IMR-90 (cell line): ENCODE measurements at places on chromosomes 16 and 17. TPM values are rescaled to one million over a fixed set of nuclear protein-coding genes. Genes with fewer than 3 reads are reported as not detected.

DNA sequence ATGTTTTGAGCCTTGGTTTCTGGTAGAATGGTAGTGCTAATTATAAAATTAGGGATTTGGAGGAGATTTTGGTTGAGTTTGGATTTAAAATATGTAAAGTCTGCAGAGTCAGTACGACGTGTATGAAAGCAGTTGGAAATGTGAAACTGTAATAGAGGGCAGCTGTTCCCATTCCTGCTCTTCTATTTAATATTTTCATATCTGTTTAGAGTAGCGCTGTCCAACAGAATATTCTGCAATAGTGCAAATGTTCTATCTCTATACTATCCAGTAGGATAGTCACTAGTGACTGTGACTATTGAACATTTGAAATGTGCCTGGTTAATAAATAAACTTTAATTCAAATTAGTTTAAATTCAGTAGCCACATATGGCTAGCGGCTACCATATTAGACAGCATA, 443.4 kb upstream of the SOX9 start:
- H3K36me3 ChIP-seq: no peaks in the 10 kb centered on the region
- no peaks in the 10 kb centered on the region for H3K4me1 ChIP-seq
- DNase-seq: peak; percentile 7

DNA sequence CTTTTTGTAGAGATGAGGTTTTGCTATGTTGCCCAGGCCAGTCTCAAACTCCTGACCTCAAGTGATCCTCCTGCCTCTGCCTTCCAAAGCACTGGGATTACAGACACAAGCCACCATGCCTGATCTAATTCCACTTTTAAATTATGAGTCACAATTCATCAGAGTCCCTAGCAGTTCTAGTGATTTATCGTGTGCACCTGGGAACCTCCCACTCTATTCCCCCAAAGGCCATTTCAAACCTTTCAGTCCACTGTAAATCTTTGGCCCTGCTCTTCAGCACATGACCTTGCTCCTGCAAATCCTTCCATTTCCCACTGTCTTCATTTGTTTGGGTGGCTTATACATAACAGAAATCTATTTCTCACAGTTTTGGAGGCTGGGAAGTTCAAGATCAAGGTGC, 73.0 kb downstream of the HS3ST2 start:
- no peaks in the 10 kb centered on the region for H3K4me1 ChIP-seq
- DNase-seq: no peak

DNA sequence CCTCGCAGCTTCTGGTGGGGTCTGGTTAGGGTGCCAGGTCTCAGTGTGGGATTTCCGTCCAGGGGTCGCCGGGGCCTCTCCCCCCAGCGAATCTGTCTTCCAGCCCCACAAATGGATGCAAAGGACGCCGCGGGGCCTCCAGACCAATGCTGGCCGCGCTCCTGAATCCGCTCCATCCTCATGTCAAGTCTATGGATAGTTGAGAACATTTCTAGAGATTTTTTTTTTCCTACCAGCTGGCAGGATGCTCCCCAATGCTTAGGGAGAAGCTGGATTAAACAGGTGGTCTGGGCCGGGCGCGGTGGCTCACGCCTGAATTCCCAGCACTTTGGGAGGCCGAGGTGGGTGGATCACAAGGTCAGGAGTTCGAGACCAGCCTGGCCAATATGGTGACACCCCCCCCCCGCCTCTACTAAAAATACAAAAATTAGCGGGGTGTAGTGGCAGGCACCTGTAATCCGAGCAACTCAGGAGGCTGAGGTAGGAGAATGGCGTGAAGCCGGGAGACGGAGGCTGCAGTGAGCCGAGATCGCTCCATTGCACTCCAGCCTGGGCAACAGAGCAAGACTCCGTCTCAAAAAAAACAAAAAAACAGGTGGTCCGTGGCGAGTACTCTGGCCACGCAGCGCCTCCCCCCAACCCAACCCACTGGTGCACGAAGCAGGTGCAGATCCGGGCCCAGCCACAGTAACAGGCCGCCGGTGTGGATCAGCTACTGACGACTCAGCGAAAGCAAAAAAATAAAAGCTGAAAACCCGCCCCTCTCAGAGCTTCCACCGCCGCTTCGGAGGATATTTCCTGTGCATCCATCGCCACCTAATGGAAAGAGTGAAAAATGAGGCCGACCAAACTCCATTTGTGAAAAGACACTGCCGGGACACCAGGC, 1.1 kb upstream of the NXN start:
- DNase-seq: peak; percentile 82
- H3K4me3 ChIP-seq: peak overlapping the region; percentile 57; the same call in 1 of the 2 replicates
- H3K4me1 ChIP-seq: peaks cover 4% of the 10 kb centered on the region
- H3K36me3 ChIP-seq: peaks cover under 1% of the 10 kb centered on the region; the same call in 1 of the 2 replicates
- H3K27me3 ChIP-seq: no peaks in the 10 kb centered on the region
- H3K27ac ChIP-seq: peak overlapping the region; percentile 42

- H3K27me3 ChIP-seq: no peaks in the 10 kb centered on the region
- H3K36me3 ChIP-seq: peaks cover 9% of the 10 kb centered on the region
- peak; percentile 12 for DNase-seq
Observed at GRCh38 chr17:16352667-16353316, 477 bp downstream of the CENPV start.

- peak; percentile 95 for DNase-seq
- peaks cover 3% of the 10 kb centered on the region; the same call in 1 of the 2 replicates for H3K36me3 ChIP-seq
- peak overlapping the region; percentile 81 for H3K27ac ChIP-seq
- peaks cover 57% of the 10 kb centered on the region for H3K4me1 ChIP-seq
Observed at GRCh38 chr16:88772871-88773811, 11.9 kb downstream of the PIEZO1 start.

- H3K4me1 ChIP-seq: peaks cover 10% of the 10 kb centered on the region
- no peaks in the 10 kb centered on the region for H3K27me3 ChIP-seq
- H3K4me3 ChIP-seq: no peak overlapping the region
- H3K27ac ChIP-seq: no peak overlapping the region
- no peak for DNase-seq
- no peaks in the 10 kb centered on the region for H3K36me3 ChIP-seq
Observed at GRCh38 chr17:68356949-68357455, 65.7 kb downstream of the ARSG start.

GRCh38 chr16:57510016-57510871, 24.0 kb upstream of the DOK4 start:
- H3K4me1 ChIP-seq: no peaks in the 10 kb centered on the region
- H3K27me3 ChIP-seq: peaks cover 30% of the 10 kb centered on the region
- H3K36me3 ChIP-seq: peaks cover 5% of the 10 kb centered on the region; the same call in 1 of the 2 replicates
- H3K27ac ChIP-seq: no peak overlapping the region

GRCh38 chr17:32520104-32520701, 33.4 kb downstream of the CDK5R1 start:
- H3K27ac ChIP-seq: no peak overlapping the region
- no peak for DNase-seq
- H3K27me3 ChIP-seq: peaks cover 19% of the 10 kb centered on the region
- H3K4me3 ChIP-seq: no peak overlapping the region

DNA sequence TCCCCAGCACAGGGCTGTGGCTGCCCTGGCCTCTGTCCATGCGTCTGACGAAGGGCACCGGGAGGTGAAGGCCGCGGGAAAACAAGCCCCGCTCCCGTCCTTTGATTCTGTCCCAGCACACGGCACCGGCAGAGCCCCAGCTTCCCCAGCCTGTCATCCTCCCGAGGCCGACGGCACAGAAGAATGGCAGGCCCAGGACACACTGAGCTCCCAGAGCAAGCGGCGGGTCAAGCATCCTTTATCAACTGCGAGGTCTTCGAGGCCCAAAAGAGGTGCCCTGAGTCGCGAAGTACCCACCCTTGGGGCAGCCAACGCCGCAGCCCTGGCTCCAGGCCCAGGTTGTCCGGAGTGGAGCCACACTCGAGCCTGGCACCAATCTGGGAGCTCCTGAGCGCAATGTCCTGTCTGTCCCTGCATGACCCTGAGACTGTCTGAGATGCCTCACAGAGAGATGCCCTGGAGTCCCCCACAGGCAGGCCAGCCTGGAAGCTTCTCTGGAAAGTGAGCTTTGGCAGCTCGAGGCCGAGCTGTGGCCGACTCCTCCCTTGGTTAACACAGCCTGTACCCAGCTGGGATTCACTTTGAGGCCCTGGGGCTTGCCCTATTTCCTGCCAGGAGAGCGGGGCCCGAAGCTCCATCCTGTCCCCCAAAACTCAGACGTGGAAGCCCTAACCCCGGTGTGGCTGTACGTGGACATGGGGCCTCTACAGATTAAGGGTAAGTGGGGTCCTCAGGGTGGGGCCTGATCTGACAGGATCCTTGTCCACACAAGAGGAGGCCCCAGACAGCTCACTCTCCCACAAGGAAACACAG, 23.3 kb downstream of the SLC7A5 start:
- no peak for DNase-seq
- no peak overlapping the region for H3K27ac ChIP-seq
- peaks cover 74% of the 10 kb centered on the region for H3K36me3 ChIP-seq
- H3K4me3 ChIP-seq: no peak overlapping the region

- H3K4me1 ChIP-seq: no peaks in the 10 kb centered on the region
- H3K27ac ChIP-seq: no peak overlapping the region
- H3K4me3 ChIP-seq: peak overlapping the region; percentile 29
- H3K27me3 ChIP-seq: peaks cover 2% of the 10 kb centered on the region; the same call in 1 of the 2 replicates
- no peak for DNase-seq
Observed at GRCh38 chr16:32116080-32116479, 137.0 kb upstream of the TP53TG3D start.

- peaks cover 4% of the 10 kb centered on the region for H3K4me1 ChIP-seq
- no peak overlapping the region for H3K4me3 ChIP-seq
- no peak overlapping the region for H3K27ac ChIP-seq
- no peaks in the 10 kb centered on the region for H3K27me3 ChIP-seq
- no peak for DNase-seq
Observed at GRCh38 chr16:72891291-72892227, 156.4 kb downstream of the ZFHX3 start.

DNA sequence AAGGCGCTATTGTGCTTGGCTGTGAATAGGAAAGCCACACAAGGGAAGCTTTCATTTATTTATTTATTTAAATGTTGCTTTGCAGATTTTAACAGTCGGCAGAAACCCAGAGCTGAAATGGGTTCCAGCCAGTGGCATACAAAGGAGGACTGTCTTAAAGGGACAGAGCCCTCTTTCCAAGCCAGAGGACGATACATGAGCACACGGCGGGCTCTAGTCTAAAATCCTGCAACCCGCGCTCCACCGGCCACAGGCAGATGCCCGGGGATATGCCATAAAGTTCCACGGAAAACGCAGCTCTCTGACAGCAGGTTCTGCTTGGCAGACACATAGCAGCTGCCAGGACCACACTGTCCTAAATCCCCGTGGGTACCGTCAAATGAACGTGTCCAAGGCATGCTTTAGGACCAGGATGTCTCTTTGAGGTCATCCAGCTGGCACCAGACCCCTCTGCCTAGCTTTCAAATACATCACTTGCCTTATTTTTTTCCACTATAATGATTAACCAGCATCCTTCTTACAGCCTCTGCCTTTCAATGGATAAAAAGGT, 64.6 kb downstream of the CYTH1 start:
- H3K27me3 ChIP-seq: no peaks in the 10 kb centered on the region
- DNase-seq: peak; percentile 26
- H3K36me3 ChIP-seq: no peaks in the 10 kb centered on the region
- no peak overlapping the region for H3K27ac ChIP-seq

GRCh38 chr17:5955764-5956163, 114.4 kb upstream of the WSCD1 start:
- no peak for DNase-seq
- no peaks in the 10 kb centered on the region for H3K4me1 ChIP-seq
- H3K27me3 ChIP-seq: no peaks in the 10 kb centered on the region
- H3K27ac ChIP-seq: no peak overlapping the region
- no peaks in the 10 kb centered on the region for H3K36me3 ChIP-seq

Gene TPSD1
- not detected in 2 replicates for polyA plus RNA-seq

Gene PSMD3
- polyA plus RNA-seq: 154 and 155 TPM in 2 replicates

Gene FNDC8
- polyA plus RNA-seq: not detected in 2 replicates

Gene OR1A2
- polyA plus RNA-seq: not detected in 2 replicates
